ENCODE measurements at places on chromosomes 7 and 10. TPM values are rescaled to one million over a fixed set of nuclear protein-coding genes. Genes with fewer than 3 reads are reported as not detected.
A peak's percentile ranks its signal among the peaks of the same experiment; 100 is the strongest.

Gene GPC2
- total RNA-seq, result 7.9 TPM

Gene HERC4
- 119 TPM for total RNA-seq

Gene KCND2
- total RNA-seq, result not detected

Gene RTKN2
- 21.3 TPM for total RNA-seq

Gene TMEM196
- total RNA-seq, result not detected

Gene TRIM50
- total RNA-seq, result not detected

Gene ADCY1
- total RNA-seq, result 2.1 TPM

Gene LRRC18
- total RNA-seq, result not detected

Gene EBLN1
- total RNA-seq, result not detected

DNA sequence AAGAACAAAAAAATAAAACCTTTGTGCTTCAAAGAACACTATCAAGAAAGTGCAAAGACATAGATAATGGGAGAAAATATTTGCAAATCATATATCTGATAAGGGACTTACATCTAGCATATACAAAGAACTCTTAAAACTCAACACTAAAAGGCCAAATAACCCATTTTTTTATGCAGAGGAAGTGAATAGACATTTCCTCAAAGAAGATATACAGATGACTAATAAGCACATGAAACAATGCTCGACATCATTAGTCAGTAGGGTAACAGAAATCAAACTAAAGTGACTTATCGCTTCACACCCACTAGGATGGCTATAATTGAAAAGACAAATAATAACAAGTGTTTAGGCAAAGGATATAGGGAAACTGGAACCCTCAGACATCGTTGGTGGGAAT lies 78.0 kb downstream of the MALSU1 start:
- no peaks in the 10 kb centered on the region for H3K4me1 ChIP-seq
- no peak overlapping the region for H3K27ac ChIP-seq
- DNase-seq, result peak; percentile 71
- no peak overlapping the region for H3K4me3 ChIP-seq
- H3K36me3 ChIP-seq, result no peaks in the 10 kb centered on the region
- H3K27me3 ChIP-seq, result no peaks in the 10 kb centered on the region

DNA sequence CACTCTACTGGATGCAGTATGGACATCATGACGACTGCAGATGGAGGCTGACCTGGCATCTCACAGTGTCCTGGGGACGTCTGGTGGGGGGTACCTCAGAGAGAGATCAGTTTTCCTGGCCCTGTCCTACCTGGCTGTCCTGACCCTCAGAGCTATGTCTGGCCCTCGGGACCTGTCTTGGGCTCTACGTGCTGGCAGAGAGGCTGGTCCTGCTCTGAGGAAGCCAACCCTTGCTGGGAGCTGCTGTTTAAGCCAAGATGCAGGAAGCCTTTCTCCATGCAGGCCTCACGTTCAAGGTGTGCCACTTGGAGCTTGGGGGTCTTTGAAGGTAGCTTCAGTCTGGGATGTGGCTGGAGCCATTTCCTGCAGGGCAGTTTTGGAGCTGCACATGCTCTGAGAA lies 42.1 kb upstream of the CXCL12 start:
- H3K27ac ChIP-seq, result no peak overlapping the region
- no peaks in the 10 kb centered on the region for H3K36me3 ChIP-seq
- DNase-seq, result no peak
- no peak overlapping the region for H3K4me3 ChIP-seq
- no peaks in the 10 kb centered on the region for H3K4me1 ChIP-seq

DNA sequence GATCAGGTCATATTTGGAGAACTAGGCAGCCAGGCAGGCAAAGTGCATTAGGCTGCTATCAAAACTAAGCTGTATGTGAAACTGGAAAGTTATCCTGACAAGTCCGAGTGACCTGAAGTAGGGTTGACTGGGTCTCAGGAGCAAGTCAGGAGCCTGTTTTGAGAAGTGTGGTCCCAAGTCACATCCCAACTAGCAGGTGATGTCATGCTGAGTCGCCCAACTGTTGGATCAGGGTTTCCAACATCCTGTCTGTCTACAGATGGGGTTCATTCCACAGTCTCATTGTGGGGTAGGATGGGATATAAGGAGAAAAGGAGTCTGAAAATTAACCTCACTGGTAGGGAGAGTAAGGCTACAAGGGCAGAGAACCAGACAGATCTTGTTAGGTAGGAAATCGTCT lies 27.0 kb downstream of the SLC26A4 start:
- H3K27ac ChIP-seq, result no peak overlapping the region
- no peak for DNase-seq
- no peaks in the 10 kb centered on the region for H3K4me1 ChIP-seq
- no peak overlapping the region for H3K4me3 ChIP-seq
- H3K36me3 ChIP-seq, result no peaks in the 10 kb centered on the region

DNA sequence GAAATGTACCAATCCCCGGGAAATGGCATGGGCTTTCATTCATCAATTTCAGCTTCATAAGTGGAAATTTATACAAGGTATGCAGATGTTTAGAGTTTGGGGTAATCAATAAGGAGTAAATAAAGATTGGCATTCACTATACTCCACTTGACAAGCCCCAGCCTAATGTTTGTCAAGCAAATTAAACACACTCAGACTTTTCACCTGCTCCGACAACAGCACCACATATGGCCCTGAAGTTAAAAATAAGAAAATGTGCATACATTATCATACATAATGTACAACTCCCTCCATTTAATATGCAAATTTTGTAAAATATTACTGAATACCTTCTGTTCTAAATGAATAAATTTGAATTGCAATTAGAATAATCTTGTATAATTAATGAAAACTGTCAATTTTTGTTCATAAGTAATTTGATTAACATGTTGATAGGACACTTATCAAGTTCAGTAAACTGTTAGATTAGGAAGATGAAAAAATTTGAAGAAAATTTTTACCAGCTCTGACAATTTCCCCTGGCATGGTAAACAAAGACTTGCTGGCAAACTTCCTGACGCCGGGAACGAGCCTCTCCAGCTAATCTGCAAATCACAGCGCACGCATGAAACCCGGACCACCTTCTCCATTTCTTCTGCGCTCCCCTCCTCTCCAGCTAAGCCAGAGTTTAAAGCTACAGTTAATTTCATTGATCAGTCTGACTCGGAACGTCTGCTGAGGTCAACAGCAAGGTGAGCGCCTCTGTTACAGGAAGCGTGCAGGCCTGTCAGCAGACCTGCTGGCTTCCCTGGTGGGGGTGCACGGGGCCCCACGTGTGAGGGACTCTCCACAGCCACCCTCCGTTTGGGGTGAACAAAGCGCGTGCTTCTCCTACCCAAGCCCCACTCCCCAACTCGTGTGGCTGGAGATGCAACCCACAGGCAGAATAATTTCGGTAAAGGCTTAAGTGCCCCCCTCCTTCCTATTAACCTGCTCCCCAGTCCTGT lies 70.7 kb downstream of the EBF3 start:
- peaks cover 2% of the 10 kb centered on the region for H3K27me3 ChIP-seq
- no peaks in the 10 kb centered on the region for H3K4me1 ChIP-seq
- no peaks in the 10 kb centered on the region for H3K36me3 ChIP-seq
- DNase-seq, result no peak
- no peak overlapping the region for H3K4me3 ChIP-seq

DNA sequence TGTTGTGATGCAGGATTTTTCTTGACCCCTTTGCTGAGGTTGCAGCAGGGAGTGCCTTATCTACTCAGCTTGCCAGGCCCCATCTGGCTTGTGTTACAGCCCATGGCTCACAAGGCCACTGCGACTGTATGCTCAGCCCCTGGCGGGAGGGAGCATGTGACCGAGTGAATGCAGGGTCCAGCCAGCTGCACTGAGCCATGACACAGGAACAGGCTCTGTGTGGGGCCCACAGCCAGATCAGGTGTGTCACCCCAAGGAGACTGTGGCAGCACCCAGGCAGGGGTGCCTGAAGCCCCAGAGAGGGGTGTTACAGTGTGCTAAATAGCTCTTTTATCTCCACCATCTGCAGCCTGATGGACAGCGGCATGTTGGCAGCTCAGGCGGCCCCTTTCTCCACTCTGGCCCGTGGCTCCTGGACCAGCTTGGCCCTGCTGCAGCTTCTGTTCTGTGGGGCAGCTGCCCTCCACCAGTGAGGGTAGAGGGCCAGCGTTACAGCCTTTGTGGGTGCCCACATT lies 2.6 kb upstream of the PCBD1 start:
- no peak for DNase-seq
- H3K4me1 ChIP-seq, result peaks cover 13% of the 10 kb centered on the region
- H3K36me3 ChIP-seq, result no peaks in the 10 kb centered on the region
- H3K27me3 ChIP-seq, result no peaks in the 10 kb centered on the region
- no peak overlapping the region for H3K27ac ChIP-seq

DNA sequence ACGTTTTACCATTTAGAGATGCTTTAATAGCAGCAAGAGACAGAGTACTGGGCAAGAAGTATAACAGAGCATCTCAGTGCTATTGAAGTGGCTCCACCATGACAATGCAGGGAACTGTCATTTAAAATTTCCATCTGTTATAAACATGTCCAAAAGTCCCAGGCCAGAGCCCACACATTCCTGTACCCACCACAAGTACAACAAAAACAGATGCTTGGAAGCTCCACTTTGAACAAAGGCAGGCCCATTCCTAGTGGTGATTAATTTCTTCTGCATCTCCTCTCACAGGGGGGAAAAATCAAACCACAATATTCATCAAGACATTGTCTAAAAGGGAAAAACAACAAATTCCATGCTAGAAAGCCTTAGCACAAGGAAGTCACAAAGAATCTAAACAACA lies 627.9 kb downstream of the PARD3 start:
- no peak overlapping the region for H3K27ac ChIP-seq
- no peaks in the 10 kb centered on the region for H3K27me3 ChIP-seq
- peaks cover 9% of the 10 kb centered on the region for H3K4me1 ChIP-seq

DNA sequence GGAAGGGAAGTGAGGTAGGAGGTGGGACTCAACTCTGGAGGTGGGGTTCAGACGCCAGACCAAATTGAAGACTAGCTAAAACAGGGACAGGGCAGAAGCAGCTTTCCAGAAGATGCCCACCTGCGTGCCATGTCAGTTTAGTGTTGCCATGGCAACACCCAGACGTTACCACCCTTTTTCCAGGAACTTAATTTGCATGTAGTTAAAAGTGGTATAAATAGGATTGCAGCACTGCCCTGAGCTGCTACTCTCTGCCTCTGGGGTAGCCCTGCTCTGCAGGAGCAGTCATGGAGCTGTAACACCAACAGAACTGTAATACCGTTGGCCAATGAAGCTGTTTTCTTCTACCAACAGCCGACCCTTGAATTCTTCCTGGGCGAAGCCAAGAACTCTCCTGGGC lies 93.8 kb downstream of the PRKCQ start:
- no peak overlapping the region for H3K4me3 ChIP-seq
- H3K4me1 ChIP-seq, result no peaks in the 10 kb centered on the region
- DNase-seq, result no peak
- H3K27ac ChIP-seq, result no peak overlapping the region
- no peaks in the 10 kb centered on the region for H3K27me3 ChIP-seq

DNA sequence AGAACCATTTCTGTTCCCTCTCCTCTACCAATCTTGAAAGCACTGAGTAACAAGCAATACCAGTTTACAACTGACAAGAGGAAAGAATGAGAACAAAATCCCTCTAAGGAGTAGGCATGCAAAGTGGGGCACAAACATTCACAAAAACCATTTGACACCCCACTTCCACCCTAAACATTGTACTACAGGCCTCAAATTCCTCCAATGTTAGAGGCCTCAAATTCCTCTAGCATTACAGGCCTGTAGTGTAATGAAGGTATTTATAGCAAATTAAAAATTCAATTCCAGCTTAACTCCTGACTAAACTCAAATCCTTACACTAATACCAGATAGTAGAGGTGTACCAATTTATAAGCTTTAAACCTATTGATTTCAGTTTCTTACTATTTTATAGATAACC lies 85.4 kb downstream of the SIRT1 start:
- H3K27me3 ChIP-seq, result no peaks in the 10 kb centered on the region
- no peak overlapping the region for H3K27ac ChIP-seq
- no peak for DNase-seq

DNA sequence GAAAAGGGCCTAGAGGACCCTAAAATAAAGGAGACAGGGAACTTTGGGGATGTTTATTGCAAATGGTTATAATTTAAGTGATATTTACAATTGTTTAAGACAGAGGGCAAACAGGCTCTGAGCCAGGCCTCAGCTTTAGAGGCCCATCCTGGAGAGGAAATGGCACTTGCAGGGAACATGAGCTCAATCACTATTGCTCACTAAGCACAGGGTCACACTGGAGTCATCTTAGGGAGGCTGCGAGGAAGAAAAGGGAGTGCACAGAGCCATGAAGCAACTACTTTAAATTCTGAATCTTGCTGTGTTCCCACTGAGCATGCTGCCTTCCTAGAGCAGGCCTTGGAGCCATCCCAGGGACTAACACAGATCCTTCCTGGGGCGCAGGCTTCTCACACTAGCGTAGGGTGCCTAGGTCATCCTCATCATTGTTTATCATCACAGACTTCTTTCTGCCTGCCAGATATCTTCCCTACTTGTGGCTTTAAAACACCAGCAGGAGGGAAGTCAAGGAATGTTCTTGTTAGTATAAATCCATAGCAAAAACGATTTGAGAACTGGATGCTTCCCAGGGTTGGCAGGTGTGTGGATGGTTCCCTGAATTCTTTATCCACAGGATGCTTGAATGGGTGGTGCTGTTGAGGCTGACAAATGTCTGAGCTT lies 12.7 kb upstream of the DNAJB12 start:
- H3K4me1 ChIP-seq, result peaks cover 7% of the 10 kb centered on the region
- no peak overlapping the region for H3K27ac ChIP-seq
- H3K36me3 ChIP-seq, result no peaks in the 10 kb centered on the region
- no peaks in the 10 kb centered on the region for H3K27me3 ChIP-seq

- no peak for DNase-seq
- no peaks in the 10 kb centered on the region for H3K36me3 ChIP-seq
- H3K4me3 ChIP-seq, result no peak overlapping the region
These were observed 137.7 kb upstream of the POM121L12 start for GRCh38 chr7:52897713-52898112.

DNA sequence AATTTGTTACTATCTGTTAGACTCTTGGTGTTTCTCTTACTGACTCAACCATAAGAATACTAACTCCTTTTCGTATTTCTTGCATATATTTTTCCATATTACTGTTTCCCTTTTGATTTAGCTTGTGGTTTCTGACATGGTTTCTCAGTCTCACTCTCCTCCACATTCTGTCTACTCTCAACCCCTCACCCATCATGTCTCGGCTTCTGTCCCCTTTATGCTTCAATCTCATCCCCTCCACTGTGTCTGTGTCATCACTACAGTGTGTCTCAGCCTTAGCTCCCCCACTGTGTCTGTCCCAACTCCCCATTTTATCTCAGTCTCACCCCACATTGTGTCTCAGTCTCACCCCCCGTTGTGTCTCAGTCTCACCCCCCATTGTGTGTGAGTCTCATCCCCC lies 126.9 kb downstream of the VIPR2 start:
- H3K36me3 ChIP-seq, result no peaks in the 10 kb centered on the region
- peaks cover 45% of the 10 kb centered on the region for H3K4me1 ChIP-seq
- peak overlapping the region; percentile 11 for H3K27ac ChIP-seq
- no peak overlapping the region for H3K4me3 ChIP-seq
- DNase-seq, result no peak
